ENCODE measurements at places on chromosomes 11 and 22.

DNA sequence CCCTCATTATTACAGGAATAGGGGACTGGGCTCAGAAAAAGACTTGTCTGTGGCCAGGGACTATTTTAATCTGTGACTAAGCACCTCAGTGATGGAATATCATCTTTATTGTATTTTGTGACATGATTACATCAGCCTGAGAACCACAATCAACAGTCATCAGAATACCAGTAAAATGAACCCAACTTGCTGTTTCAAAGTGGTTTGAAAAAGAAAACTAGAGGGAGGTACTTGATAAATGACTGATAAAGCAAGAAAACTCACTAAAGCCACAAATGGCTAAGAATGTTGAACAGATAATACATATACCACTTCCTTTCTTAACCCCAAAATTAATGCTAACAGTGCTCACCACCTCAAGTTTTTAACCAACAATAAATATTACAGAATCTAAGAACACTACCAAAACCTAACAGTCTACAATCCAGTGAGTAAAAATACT, 155.7 kb downstream of the ATG16L2 start:
- DNase-seq: no peak

- DNase-seq: no peak
Measured at GRCh38 chr11:119344291-119345010, 2.1 kb downstream of the MFRP start.

GRCh38 chr22:17970201-17970708, 54.1 kb downstream of the MICAL3 start:
- DNase-seq: no peak

GRCh38 chr22:46501701-46502100, 35.7 kb downstream of the CELSR1 start:
- DNase-seq: no peak

DNA sequence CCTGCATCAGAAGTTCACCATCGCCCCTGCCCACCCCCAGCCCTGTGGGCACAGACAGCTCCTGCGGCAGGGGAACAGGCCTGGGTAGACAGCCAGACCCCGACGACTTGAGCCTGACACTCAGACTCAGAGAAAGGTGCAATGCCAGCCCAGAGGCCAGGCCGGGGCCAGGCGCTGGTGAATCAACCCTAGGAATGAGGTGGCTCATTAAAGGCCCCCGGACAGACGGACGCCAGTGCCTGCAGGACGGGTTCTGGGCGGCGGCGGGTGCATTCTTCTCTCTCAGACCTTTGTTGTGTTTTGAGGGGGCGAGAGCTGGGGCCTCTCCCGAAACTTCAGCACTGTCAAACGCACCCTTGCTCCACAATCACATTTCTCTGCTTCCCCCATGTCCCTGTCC, 5.6 kb downstream of the OVOL1 start:
- no peak for DNase-seq

DNA sequence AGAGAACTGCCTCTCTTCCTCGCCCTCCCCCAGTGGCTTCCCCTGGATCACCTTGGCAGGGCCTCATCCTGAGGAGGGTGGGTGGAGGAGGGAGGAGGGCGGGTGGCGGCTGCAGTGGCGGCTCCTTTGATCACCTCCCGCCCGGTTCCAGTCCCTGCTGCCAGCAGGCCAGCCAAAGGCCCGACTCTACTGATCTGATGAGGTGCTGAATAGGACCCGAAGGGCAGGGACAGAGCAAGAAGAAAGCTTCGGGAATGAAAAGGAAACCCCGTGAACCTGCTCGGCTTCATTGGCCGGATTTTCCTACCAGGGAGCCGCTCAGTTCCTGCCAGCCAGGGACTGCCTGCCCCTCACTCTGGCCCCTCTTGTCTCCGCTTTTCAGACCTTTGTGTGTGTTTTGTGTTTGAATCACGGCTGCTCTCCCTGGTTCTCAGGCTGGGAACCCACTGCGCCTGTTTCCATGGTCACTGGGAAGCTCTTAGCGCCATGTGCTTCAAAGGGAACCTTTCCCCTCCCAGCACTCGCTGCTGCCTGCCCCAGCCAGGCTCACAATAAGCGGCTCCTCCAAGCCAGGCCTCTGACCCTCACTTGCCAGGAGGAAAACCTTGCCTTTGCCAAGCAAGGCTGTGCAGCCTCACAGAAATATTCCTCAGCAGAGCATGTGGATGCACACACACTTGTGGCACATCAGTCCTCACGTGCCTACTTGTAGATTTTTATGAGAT, 56.8 kb downstream of the C22orf31 start:
- DNase-seq: no peak

DNA sequence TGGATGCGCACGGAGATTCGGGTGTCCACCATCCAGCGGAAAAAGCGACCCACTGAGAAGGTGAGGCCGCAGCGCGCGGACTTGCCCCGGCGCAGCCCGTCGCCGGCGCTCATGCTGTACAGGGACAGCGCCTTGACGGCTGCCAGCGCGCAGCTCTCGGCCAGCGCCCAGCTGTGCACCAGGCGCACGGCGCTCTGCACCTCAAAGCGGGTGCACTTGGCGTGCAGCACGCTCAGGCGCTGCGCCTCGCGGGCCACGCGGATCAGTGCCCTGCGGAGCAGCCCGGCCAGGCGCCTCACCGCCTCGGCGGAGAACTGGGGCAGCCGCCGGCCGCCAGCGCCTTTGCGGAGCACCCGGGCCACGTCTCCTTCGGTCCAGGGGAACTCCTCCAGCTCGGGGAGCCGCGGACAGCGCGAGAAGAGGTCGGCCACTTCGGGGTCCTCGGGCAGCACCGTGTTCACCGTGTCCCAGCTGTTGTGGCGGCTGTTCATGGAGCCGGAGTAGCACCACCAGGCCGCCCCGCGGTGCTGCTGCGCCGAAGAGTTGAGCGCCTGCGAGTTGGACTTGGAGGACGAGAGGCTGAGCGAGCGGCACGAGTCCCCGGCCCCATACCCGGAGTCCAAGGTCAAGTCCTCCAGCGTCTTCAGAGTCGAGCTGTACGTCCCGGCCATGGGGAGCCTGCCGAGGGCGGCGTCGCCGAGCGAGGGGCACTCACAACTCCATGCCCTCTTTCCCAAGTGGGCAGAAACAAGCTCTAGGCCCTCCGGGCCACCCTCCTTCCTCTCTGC, 703 bp downstream of the ABTB2 start:
- peak; percentile 43 for DNase-seq

GRCh38 chr11:84022695-84023094, 736.5 kb upstream of the CCDC90B start:
- no peak for DNase-seq

DNA sequence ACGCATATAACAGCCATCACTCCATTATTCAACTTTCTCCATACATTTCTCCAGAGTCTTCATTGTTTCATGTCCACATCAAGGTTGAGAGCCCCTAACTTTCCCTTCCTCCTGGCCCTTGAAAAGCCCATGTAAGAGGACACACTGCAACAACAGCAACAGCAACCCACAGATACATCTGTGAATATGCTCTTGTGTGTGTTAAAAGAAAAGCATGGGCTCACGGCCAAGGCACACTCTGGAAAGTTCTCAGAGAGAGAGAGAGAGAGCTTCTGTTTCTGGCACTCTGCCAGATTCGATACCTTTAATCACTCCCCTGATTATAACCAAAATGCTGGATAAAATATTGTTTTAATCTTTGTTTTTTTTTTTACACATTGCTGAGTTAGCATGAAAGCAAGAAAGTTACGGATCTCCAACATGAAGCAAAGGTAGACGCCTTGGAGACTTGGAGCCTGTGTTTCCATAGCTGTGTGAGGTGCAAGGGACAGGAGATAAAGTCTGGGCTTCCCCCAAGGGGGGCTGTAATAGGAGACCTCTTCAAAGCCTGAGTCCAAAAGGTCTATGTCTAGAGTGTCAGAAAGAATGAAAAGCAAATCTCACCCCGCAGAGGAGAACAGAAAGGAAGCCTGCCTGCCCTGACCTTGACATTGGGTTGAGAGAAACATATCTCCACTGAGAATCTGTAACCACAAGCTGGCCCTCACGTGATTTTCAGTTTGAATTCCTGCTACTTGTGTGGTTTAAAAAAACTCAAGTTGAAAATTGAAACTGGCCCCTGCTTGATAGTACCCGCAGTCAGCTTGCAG, 33.7 kb upstream of the MPPED1 start:
- DNase-seq: no peak

DNA sequence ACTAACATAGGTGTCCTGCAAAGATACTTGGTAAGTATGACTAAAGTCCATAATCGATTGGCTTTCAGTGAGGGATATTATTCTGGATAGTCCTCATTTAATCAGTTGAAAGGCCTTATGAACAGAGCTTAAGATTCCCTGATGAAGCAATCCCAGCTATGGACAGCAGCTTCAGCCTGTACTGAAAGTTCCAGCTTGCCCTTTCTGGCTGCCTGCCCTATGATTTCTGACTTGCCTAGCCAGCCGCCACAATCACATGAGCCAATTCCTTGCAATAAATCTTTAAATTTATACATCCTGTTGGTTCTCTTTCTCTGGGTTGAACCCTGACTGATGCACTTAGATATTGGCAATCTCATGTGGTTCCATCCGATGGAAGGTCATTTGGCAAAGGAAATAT, 759.0 kb upstream of the API5 start:
- no peak for DNase-seq

DNA sequence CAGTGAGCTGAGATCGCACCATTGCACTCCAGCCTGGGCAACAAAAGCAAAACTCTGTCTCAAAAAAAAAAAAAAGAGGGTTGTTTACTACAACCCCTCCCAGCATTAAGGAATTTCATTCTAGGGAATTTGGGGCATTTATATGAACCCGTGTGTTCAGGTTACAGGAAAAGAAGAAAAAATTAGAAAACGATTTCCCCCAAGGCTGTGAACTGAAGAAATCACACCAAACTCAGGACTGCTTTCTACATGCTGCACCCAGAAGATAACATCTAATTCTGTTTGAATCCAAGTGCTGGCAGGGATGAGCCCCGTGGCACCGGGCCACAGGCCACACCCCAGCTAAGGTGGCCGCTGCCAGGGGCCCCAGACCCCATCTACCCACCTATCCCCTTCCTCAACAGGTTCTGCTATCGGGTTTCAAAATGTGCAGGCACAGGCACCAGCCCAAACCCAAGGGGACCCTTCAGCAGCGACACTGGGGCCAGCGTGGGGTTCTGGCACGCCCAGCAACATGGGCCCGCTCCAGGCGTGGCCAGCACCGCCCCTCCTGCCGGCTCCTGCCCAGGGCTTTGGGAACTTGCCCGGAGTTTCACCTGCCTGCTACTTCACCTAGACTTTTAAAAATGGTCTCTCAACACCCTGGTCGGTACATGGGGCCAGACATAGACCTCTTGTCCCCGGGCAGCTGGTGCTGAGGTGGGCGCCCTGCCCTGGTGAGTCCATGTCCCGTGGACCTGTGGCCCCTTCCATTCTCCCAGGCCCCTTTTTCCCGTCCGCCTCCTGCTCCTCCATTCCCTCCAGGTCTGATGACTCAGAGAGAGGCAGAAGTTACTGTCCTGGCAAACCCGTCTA, 11.8 kb downstream of the CELSR1 start:
- DNase-seq: no peak

DNA sequence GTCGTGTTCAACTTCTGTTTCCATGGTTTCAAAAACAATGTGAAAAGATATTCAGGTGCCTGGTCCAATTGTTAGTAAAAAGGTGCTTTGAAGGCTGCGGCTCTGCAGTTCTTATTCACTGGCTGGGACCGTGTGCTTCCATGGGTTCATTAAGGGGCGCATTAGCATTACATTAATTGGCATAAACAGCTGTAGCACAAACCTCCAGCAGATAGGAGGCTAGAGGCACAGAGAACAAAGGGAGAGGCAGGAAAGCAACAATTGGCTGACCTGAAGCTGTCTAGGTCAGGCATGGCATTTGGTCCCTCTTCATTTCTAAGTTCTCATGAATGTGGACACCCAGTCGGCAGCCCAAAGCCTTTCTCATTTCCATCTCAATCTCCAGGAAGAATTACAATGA, 16.6 kb downstream of the PAK1 start:
- no peak for DNase-seq

- no peak for DNase-seq
Measured at GRCh38 chr22:33180356-33180755, 122.2 kb upstream of the SYN3 start.

DNA sequence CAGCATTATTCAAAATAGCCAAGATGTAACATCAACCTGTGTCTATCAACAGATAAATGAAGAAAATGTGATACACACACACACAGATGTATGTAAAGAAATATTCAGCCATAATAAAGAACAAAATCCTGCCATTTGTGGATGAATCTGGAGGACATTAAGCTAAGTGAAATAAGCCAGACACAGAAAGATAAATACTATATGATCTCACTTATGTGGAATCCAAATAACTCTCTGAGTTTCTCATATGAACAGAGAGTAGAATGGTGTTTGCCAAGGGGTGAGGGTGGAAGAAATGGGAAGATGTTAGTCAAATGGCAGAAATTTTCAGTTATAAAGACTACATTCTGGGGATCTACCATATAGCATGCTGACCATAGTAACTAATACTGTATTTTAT, 224.2 kb downstream of the GUCY1A2 start:
- no peak for DNase-seq

DNA sequence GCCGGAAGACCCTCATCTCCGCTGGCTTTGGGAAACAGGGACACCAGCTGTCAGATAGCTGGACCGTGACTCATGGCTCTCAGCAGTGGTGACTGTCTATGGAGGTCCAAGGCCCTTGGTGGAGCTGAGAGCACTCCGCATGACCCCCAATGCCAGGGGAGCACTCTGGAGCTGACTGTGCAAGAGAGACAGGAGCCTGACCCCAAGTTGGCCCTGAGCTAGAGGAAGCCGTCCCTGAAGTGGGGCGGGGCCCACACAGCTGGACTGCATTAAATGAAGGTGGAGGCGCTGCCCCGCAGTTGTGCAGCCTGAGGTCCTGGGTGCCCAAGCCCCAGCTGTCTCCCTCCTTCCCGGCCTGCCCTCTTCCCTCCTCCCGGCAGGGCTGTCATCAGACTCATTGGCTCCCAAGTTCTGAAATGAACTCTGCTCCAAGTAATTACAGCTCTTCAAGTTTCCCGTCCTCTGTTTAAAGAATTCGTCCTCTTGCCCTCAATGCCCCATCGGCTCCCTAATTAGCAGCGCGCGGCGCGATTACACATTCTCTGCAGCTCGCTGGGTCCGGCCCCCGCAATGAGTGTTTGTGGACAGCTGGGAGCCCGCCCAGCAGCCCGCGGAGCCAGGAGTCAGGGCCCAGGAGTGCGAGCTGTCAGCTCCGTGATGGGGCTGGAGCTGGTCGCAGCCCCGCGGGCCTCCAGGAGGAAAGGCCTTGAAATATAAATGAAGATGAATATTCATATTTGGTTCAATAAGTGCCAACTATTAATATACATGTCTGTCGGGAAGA, 93.2 kb upstream of the LMO1 start:
- DNase-seq: no peak

DNA sequence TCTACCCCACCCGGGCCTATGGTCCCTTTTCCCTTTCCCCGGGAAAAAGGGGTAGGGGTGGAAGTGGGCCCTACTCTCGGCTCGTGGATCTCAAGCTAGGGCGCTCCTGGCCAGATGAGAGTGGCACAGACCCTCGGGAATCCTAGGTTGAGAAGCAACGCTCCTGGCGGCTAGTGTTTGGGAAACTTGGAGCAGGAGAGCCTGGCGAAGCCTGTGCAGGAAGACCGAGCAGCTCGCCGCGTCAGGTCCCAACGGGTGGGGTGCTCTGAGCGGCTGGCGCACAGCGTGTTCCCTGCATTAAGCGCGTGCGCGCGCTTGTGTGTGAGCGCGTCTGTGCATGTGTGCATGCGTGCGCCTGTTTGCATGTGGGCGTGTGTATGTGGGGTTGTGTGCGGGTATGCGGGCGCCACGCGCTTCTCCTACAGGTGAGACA, 7.1 kb upstream of the FLI1 start:
- DNase-seq: peak; percentile 40

Measured in CD14-positive monocyte (primary cell).